ENCODE measurements at places on chromosomes 4 and X.

- no peak for DNase-seq
Measured at GRCh38 chr4:176794651-176795050, 1.9 kb upstream of the VEGFC start.

- no peak for DNase-seq
Measured at GRCh38 chr4:138310498-138310897, 68.3 kb upstream of the SLC7A11 start.

DNA sequence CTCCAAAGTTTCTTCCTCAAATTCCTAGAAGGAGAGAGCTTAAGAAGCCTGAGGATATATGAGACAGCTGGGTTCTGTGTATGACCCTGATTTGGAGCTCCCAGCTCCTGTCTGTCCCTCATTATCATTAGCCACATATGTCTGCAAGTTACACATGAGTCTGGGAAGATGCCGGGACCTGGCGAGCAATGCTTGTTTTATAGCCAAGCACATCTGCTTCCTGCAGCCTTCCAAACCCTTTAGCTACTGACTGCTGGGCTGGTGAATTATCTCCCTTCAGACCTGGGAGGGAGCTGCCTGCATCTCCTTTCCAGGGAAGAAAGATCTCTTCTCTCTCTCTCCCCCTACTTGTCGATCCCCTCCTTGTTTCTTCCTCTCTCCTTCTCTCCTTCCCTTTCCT, 556.7 kb upstream of the BOD1L1 start:
- no peak for DNase-seq

GRCh38 chr4:43556262-43556661, 663.7 kb downstream of the GRXCR1 start:
- no peak for DNase-seq

DNA sequence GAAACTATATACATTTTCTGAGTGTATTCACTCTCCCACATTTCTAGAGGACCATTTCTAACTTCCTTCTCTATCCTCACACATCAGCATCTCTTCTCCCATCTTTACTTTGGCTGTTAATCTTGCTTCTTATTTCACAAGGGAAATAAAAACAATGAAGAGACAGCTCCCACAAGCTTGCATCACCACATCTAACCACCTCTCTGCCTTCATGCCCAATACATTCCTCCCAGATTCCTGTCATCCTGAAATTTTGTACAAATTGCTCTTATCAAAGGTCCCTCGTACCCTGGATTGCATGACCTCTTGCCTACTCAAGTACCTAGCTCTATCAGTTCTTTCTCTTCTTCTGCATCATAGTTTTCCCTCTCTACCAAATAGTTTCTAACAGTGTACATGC, 215.2 kb downstream of the ANTXR2 start:
- no peak for DNase-seq

GRCh38 chrX:152926923-152927322, 29.1 kb downstream of the ZNF185 start:
- DNase-seq: no peak

DNA sequence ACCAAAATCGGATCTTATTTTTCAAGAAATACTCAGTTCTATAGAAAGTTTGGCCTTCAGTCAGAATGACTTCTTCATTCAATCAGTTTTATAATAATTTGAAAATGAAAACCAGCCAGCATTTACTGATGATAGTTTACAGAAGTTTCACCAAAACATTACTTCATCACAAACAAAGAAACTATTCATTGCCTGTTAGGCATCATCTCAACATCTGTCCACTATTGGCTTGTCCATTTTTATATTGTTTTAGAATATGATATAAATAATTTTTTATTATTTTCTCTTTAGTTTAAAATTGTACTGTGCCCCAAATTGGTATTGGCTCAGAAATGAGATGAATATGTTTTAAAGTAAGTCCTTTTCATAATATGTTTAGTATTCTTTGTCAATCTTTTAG, 38.4 kb downstream of the FAT4 start:
- no peak for DNase-seq

DNA sequence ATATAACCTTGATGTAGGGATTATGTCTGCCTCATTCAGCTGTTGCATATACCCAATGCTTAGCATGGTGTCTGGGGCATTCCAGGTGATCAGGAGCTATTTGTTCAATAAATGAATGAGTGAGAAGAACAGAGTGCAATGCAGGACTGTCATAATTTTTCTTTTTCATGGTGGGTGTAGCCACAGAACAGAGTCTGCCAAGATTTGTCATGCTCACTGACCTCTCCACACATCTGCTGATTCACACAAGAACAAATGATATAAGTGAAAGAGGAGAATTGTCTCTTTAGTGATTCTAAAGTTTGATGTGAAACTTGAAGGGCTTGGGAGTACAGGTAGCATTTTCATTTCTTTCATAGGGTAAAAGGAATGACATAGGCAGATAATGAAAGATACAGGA, 64.4 kb upstream of the TEX13D start:
- DNase-seq: no peak

- no peak for DNase-seq
Measured at GRCh38 chrX:44514272-44514671, 28.4 kb downstream of the FUNDC1 start.

DNA sequence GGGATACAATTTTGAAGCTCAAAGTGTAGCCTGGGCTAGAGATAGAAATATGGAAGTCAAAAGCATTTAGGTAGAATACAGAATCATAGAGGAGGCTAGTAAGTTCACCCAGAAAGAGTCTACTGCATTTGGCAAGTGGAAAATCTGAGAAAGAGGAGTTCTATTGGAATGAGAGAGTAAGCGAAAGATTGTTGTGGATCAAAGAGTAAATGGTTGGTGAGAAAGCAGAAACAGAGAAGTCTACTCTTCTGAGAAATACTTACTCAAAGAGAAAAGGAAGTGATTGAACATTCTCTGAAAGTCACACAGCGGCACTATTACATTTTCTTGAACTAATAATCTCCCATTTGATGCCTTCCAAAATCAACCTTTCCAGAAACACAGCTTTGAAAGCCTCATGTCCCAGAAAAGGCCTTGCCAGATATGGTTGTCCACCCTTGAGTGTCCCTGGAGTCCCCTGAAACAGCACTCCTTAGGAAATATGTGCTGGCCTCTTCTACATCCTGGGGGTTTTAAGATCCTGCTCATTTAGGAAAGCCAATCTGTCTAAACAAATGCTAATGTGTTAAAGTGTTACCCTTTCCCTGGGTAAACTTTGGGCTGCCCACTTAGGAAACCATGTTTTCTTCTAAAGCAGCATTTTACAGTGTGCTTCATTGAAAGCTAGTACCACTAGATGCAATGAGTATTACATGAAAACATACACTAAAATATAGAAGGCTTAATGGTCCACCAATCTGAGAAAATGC, 132.6 kb downstream of the INPP4B start:
- no peak for DNase-seq

GRCh38 chr4:36326476-36327029, 45.1 kb downstream of the DTHD1 start:
- DNase-seq: no peak

DNA sequence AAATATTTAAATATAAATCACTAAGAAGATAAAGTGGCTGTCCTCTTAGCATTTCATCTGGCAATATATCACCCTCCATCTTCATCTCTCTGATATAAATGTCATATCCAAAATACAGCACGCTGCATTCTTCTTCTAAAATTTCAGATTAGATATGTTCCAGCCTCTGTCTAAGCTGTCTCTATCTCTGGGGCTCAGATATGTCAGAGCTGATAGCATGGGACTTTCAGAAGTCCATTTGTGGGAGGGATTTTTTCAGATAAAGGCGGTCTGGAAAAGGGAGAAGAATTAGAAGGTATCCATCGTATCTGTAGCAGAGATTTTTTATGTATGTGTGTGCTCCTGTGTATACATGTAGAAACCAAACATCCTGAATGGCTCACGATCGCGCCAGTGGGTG, 25.0 kb upstream of the CD38 start:
- no peak for DNase-seq

DNA sequence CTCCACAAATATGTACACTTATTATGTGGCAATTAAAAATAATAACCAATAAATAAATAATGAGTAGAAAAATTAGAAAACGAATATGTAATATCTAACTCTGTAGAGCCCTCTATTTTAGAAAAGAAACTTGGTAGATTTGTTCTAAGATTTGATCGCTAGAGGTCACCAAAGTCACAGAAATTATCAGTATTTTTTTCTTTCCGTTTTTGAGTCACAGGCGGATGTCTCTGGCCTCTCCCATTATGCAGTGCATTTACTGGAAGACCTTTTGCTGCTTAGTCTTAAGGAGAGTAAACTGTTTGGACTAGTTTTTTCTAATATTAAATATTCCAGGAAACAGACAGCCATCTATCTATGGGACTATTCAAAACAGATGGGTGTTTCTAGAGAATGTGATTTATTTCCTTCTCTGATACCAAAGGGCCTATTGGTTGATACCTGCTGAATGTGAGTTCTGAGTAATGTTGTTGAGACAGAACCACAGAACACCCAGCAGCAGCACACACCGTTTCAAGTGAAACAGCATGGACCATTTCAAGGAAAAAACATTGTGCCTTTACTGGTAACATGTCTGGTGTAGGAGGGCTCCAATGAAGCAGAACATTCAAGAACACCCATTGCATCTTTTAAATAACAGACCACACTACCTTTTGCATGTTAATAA, 34.0 kb upstream of the GYPA start:
- DNase-seq: no peak

DNA sequence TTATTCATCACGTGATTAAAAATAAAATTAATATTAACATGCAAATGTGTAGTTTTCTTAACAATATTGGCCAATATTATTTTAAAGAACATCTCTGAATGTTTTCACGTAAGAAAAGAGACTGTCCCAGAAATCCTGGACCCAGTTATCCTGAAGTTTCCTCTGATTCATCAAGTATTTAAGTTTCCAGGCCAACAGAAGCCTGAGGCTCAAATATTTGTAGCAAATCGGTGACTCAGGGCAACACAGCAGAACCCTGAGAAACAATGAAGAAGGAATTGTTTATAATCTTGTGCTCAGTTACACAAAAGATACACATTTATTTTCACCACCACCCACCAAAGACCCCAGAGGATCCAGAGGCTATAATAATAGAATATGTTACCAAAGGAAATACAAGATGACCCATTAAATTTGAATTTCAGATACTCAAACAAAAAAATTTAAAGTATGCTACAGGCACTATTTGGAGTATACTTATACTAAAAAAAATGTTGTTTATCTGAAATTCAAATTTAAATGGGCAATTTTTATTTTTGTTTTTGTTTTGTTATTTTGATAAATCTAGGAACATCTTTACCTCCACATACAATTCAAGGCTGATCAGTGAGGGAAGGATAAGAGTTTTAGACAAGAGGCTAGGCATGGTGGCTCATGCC, 33.9 kb upstream of the SLC7A11 start:
- no peak for DNase-seq

DNA sequence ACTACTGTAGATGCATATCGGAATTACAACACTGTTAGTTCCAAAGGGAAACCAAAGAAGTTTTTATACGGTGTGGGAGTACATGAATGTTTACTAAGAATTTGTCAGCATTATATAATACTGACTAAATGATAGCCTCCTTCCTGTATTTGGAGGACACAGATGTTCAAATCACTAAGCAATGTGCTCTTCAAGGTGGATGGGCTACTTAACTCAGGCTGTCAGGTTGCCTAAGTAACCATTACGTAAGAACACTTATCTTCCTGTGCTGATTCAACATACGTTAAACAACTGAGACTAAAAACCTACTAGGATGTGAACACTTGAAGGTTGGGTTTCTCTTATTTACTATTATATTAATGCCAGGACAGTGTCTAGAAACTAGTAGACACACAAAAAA, 81.9 kb upstream of the HPGD start:
- DNase-seq: no peak

DNA sequence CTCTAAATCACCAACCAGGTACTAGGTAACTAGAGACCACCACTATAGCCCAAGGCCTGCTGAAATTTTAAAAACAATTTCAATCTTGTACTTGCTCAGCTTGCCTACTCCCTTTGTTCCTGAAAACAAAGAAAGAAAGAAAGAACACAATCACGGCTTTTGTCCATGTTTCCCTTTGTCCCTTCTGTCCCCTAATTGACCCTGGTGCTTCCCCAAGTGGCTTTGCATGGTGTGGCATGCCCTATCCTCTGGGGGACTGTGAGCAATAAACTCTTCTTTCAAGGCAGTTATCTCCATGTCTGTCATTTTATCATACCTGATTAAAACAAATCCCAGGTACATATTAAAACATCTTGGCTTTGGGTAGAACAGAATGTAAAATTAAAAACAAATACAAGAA, 94.8 kb downstream of the ARSJ start:
- DNase-seq: no peak

GRCh38 chrX:134537179-134537955, 77.4 kb downstream of the HPRT1 start:
- no peak for DNase-seq

- DNase-seq: no peak
Measured at GRCh38 chr4:102569200-102569599, 68.0 kb downstream of the NFKB1 start.

GRCh38 chr4:112905728-112906127, 143.7 kb upstream of the ANK2 start:
- no peak for DNase-seq

DNA sequence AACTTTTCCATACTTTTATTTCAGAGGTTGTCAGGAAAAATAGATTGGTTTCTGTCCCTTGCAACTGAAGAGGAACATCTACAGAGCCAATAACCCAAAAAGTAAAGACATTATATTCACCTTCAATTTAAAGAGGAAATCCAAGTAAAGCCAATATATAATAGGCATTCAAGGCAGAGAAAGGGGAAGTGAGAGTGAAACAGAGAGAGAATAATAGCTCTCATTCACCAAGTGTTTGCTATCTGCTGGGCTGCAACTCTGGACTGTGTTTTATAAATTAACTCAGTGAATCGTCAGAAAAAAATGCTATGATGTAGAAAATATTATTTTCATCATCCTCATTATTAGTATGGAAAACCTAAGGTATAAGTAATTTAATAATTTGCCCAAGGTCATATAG, 448.5 kb downstream of the TRAM1L1 start:
- no peak for DNase-seq

DNA sequence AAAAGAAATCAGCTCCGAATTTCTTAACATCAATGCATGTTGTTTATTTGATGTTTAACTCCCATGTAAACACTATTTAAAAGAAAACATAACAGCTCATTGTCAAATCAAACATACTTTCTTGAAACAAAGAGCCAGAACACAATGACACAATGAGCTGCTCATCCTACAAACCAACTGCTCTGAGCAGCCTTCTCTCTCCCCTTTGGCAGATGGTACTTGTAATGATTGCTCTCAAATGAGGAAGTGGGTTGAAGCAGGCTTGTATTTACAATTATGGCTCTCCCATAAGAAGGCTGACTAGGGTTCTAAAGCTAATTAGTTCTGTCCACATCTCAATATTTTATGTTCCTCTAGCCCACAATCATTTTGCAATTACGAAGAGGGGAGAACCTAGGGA, 637.8 kb upstream of the ADGRL3 start:
- DNase-seq: no peak

Data from omental fat pad (tissue), 4 donors.